NAMALWA (cell line): ENCODE measurements at places on chromosomes 16 and 17.
A peak's percentile ranks its signal among the peaks of the same experiment; 100 is the strongest.

DNA sequence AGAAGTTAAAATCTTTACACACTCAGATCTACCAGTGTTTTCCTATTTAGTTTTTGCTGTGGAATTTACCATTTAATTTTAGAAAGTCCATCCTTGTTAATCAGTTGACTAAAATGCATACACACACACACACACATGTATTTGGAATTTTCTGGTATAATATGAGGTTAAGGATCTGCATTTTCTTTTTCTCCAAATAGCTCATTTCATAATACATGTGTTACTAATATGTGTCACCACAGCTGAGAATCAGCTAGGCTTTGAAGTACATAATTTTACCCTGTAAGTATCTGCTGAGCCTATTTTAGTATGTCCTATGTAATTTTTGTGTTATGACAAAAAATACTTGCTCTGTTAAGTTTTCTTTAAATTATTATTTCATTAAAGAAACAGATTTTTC, 143.2 kb downstream of the PHKB start:
- no peak for DNase-seq

GRCh38 chr17:32487473-32488176, 832 bp downstream of the CDK5R1 start:
- DNase-seq: no peak

DNA sequence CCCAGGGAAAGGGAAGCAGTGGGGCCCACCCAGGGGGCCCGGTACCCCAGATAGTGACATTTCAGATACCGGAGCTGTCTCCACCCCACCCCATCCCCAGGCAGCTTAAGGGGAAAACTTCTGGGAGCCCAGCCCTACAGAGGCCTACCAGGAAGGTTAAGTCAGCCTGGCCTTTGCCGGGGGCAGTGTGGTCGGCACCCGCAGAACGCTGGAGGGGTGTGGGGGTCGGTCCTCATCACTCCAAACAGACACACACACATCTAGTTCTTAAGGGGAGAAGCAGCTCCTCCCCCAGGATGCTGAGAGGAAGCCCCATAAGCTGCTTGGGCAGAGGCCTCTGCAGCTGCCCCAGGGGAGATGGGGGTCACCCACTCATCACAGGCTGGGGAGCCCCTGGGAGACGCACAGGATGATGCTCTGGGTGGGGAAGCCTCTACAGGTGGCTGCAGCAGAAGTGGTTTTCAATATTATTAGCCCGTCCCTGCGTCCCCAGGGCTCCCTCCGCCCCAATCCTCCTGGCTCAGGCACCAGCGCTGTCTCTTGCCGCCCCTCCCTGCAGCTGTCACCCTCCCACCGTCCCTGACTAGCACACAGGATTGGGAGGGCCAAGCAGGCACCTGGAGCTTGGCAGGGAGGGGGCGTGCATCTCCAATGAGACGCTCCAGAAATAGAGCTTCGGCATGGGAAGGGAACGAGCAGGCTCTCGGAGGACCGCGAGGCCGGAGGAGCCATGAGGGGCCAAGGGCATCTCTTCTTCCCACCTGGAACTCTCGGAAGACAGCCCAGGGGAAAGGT, 1.4 kb upstream of the ABR start:
- peak; percentile 66 for DNase-seq

DNA sequence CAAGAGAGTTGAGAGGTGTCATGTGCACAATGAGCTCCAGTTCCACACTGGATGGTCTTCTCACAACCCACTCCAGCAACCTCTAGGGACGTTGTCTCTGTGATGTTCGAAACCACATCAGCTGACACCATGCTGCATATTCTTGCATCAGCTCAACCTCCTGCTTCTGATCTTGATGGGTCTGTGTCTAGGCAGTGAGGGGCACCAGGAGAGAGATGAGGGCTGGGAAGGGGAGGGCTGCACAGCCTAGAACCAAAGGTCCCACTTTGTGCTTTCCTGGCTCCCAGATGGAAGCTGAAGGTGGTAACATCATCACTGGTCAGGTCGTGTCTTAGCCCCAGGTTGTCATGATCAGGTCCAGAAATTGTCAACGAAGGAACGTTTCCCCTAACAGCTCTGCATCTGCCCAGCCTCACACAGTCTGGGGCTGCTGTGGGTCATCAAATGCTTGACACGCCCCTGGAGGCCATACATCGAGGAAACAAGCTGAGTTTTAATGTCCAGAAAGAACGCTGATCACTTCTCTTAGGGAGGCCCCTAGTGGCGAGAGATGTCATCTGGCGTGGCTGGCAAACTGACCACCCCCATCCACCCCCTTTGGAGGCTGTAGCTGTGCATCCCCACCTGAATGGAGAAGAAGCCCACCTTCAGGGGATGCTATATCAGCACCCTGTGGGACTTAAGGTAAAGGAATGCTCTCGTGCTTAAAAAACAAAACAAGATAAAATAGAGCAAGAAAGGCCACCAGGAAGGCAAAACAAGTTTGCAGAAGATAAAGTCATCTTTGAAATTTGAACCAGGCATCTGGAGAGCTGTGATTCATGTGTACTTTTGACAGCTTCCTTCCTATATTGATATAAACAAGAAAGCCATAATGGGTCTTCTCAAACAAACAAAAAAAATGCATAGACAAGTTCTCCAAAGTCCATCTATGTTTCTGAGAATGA, 58.3 kb downstream of the WIPI1 start:
- peak; percentile 82 for DNase-seq

DNA sequence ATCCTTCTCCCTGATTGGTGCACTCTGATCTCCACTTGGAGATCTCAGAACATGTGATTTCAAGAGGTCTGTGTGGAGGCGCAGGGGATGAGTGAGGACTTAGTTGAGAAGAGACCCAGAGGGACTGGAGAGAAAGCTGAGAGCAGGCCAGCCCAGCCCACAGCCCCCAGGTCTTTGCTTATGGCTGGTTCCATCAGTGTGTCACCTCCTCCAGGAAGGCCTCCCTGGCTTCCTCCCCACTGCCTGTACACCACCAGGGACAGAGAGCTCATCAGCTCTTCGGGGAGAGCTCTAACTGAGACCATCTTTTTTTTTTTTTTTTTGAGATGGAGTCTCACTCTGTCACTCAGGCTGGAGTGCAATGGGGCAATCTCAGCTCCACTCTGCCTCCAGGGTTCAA, 3.4 kb downstream of the P2RX1 start:
- DNase-seq: no peak

DNA sequence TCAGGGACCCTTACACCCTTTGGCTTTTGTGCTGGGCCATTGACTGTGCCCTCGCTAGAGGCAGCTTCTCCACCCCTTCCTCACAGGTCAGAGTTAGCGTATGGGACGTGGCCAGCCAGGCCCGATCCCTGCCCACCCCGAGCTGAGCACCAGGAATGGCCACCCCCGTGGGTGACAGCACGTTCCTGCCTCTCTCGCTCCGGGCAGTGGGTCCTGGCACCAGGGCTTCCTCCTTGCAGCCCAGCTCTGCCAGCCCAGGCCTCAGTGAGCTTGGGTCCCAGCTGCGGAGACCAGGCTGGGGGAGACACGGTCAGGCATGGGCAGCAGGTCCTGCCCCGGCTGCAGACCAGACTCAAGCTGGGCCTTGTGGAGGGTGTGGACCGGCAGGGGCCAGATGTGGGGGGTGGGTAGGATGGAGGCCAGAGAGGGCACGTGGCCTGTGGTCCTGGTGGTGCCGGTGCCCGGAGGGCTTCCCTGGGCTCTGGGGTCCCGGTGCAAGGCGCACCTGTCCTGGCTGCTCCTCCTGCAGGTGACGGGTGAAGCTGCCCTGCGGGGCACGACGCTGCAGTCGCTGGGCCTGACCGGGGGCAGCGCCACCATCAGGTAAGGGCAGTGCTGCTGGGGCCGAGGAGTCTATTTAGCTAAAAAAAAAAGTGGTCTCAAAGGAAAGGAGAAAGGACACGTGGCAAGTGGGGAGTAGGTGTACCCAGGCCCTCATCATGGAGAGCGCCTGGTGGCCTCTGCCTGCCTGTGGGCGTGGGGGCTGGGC, 18.2 kb downstream of the ASPSCR1 start:
- DNase-seq: no peak

- DNase-seq: no peak
These were observed 132.3 kb upstream of the RPL38 start for GRCh38 chr17:74070998-74071679.
